ENCODE measurements at places on chromosomes 3 and 15. TPM values are rescaled to one million over a fixed set of nuclear protein-coding genes. Genes with fewer than 3 reads are reported as not detected.

ABI3BP gene
- 2.0 TPM for total RNA-seq

STRC gene
- total RNA-seq = 0.67 TPM

POPDC2 gene
- total RNA-seq = 1.0 TPM

IGF2BP2 gene
- 67.7 TPM for total RNA-seq

SLC25A26 gene
- total RNA-seq = 20.3 TPM
